Muscle of leg (tissue), 16 donors: ENCODE measurements at places on chromosomes 3 and 15. TPM values are rescaled to one million over a fixed set of nuclear protein-coding genes. Genes with fewer than 3 reads are reported as not detected.

Gene STRC
- 0.09 TPM for total RNA-seq

Gene REC114
- not detected for total RNA-seq

Gene GCNT3
- under 0.01 TPM for total RNA-seq

Gene IMPG2
- 1.3 TPM for total RNA-seq

Gene ADCY5
- total RNA-seq, result 1.8 TPM

Gene UROC1
- 0.04 TPM for total RNA-seq

Gene CHL1
- 4.2 TPM for total RNA-seq

Gene SEMA3B
- total RNA-seq, result 51.8 TPM

Gene CAV3
- 282 TPM for total RNA-seq

Gene MUSTN1
- total RNA-seq, result 165 TPM

Gene SPG11
- 40.1 TPM for total RNA-seq

Gene NR1I2
- total RNA-seq, result 0.27 TPM

Gene GOLGA8S
- total RNA-seq, result 0.18 TPM

Gene SYNPR
- total RNA-seq, result 0.04 TPM

Gene SH2D7
- not detected for total RNA-seq

Gene INAFM2
- 12.4 TPM for total RNA-seq

Gene ADAMTSL3
- 42.8 TPM for total RNA-seq

Gene CCDC39
- total RNA-seq, result not detected

Gene ATP13A5
- 0.09 TPM for total RNA-seq

Gene RBMS3
- total RNA-seq, result 77.4 TPM

Gene PLXNB1
- total RNA-seq, result 11.3 TPM

Gene EPHB1
- 3.5 TPM for total RNA-seq

Gene DYNLT2B
- 8.8 TPM for total RNA-seq

Gene CHRNA7
- total RNA-seq, result 0.84 TPM

Gene CIP2A
- total RNA-seq, result 11.8 TPM

Gene IL1RAP
- 15.4 TPM for total RNA-seq

Gene GABRA5
- 0.31 TPM for total RNA-seq

Gene KIF23
- 16.5 TPM for total RNA-seq

Gene AP3B2
- total RNA-seq, result 0.18 TPM

Gene CILP
- total RNA-seq, result 32.5 TPM

Gene RAP2B
- total RNA-seq, result 7.2 TPM

Gene GRM7
- 0.04 TPM for total RNA-seq

Gene SEMA3F
- 9.1 TPM for total RNA-seq

Gene EPHA6
- 0.62 TPM for total RNA-seq

Gene GREM1
- 1.3 TPM for total RNA-seq

Gene SEMA5B
- 17.7 TPM for total RNA-seq

Gene ATP10A
- 4.9 TPM for total RNA-seq

Gene TKT
- total RNA-seq, result 29.1 TPM

Gene SH3GL3
- total RNA-seq, result 8.6 TPM

Gene PEX11A
- total RNA-seq, result 7.1 TPM

Gene CFAP100
- not detected for total RNA-seq

Gene DTX3L
- 7.4 TPM for total RNA-seq

Gene EEF1AKMT4
- 1.6 TPM for total RNA-seq

Gene OPA1
- 61.5 TPM for total RNA-seq

Gene HYAL1
- total RNA-seq, result 1.3 TPM

Gene MESP2
- total RNA-seq, result 0.49 TPM

Gene CTXN2
- total RNA-seq, result not detected

Gene MAP6D1
- 31.3 TPM for total RNA-seq

Gene ATXN7
- 8.1 TPM for total RNA-seq

Gene SPINK8
- not detected for total RNA-seq

Gene KLHL25
- 5.3 TPM for total RNA-seq

Gene TPRG1
- total RNA-seq, result 2.7 TPM

Gene NGRN
- total RNA-seq, result 103 TPM

Gene MYRIP
- total RNA-seq, result 1.3 TPM

Gene IQCB1
- 18.1 TPM for total RNA-seq

Gene C2CD4B
- 4.8 TPM for total RNA-seq
